ENCODE measurements at places on chromosomes 4 and X. TPM values are rescaled to one million over a fixed set of nuclear protein-coding genes. Genes with fewer than 3 reads are reported as not detected.

Gene MAOA
- 4.8 TPM for total RNA-seq

Gene GYG2
- total RNA-seq, result 11.4 TPM

Gene CC2D2A
- total RNA-seq, result 23.2 TPM

Gene MAGEA10
- not detected for total RNA-seq

Gene MBNL3
- total RNA-seq, result 1.8 TPM

Gene SNCA
- 43.2 TPM for total RNA-seq

Gene CFAP47
- under 0.01 TPM for total RNA-seq

Gene PNMA5
- not detected for total RNA-seq

Gene EDNRA
- 8.0 TPM for total RNA-seq

Gene KLHL13
- total RNA-seq, result 39.1 TPM

Gene SLC6A14
- total RNA-seq, result under 0.01 TPM

Gene CTAG2
- not detected for total RNA-seq

Gene LIAS
- 6.5 TPM for total RNA-seq

Gene MID2
- 13.1 TPM for total RNA-seq

Gene NPY2R
- not detected for total RNA-seq

Gene NEUROG2
- not detected for total RNA-seq

Gene COL25A1
- total RNA-seq, result 0.57 TPM

Gene NXF2B
- not detected for total RNA-seq

Gene SSX2B
- total RNA-seq, result not detected

Gene PHEX
- 0.46 TPM for total RNA-seq

Gene ABCG2
- 1.1 TPM for total RNA-seq

Gene MAGEC2
- total RNA-seq, result 0.14 TPM

Gene TCEAL9
- 169 TPM for total RNA-seq

Gene RPL39
- 3,179 TPM for total RNA-seq

Gene WNK3
- 0.14 TPM for total RNA-seq

Gene C4orf36
- 0.28 TPM for total RNA-seq

Gene TBC1D8B
- total RNA-seq, result 11.1 TPM
